ENCODE measurements at places on chromosomes 1 and 21.

GRCh38 chr1:235942625-235942934 is 75.9 kb upstream of the LYST start:
- no peak for DNase-seq

GRCh38 chr1:8472668-8473067 is 154.8 kb downstream of the SLC45A1 start:
- peak; percentile 28 for DNase-seq

DNA sequence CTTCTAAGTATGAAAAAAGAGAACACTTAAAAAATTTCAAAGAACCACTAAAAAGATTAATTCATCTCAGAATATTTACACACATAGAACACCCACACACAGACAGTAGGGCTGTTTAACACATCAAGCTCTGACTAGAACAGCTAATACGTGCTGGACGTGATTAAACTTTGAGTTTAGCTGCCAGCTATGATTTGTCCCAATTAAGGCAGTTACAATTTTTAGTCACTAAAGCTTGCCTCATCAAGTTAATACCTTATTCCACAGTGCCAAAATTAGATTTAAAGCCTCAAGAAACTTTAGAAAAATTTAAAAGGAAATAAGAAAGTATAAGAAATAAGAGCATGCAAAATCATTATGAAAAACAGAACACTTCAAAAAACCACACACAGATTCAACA is 18.9 kb downstream of the SLC16A1 start:
- DNase-seq: no peak

DNA sequence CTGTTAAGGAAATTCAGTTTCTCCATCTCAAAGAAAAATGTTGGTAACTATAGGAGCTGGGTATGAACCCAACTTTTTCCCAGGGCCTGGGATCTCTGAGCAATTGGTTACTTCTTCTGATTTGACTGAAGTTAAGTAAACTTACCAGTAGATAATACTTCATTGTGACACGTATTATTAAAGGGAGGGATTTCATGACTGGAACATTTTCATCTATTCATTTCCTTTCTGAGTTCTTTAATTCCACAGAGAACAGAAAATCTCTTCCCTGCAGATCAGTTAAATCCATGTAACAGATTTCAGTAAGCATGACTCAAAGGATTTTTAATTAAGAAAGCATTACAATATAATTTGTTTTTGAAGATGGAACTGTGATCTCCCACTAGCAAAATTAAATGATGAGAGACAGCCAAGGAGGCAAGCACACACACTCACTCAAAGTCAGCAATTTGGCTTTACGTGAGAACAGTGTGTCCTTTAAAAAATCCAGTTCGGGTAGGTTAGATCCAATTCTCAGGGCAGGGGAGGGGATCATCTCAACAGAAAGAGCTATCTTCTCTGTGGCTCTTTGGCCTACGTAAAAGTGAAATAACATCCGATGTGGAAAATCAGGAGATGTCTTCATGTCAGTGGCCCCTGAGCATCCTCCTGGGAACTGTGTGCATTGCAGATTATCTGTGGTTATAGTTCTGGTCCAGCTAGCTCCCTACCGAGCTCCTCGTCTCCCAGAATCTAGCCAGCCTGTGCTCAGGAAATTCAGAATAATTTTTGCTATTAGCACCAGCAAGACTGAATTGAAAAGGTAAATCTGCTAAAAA is 10.8 kb upstream of the MYOC start:
- DNase-seq: no peak

DNA sequence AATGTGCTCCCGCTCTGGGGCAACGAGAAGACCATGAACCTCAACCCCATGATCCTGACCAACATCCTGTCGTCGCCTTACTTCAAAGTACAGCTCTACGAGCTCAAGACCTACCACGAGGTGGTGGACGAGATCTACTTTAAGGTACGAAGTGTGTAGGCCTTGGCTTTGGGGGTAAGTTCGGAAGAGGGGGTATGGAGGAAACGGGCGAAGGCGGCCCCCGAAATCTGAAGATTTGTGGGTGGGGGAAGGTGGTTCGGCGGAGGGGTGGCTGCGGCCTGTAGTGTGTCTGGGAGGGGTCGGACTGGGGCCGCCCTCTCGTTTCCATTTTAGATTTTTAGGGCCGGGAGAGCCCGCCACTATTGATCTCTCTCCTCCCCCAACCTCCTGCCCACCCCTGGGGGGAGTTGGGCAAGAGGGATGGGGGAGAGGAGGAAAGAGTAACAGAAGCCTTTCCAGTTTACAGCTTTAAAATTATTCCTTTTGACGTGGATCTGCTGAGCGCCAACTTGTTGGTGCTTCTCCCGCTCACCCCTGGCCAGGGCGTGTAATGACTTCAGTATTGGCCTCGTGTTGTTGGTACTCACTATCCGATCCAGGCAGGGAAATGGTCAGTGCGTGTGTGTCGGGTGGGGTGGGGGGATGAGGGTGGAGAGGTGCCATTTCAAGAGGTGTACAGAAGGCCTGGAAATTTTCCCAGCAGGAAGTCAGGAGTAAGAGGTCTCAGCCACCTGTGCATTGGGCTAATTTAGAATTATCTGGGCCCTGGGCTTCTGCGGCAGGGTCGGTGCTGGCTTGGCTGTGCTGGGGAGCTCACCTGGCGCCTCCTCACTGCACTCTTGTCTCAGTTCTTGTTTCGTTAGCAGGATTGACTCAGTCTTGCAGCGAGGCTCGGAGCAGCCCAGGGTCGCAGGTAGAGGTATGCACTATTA is 880 bp downstream of the PRPF38B start:
- peak; percentile 72 for DNase-seq

DNA sequence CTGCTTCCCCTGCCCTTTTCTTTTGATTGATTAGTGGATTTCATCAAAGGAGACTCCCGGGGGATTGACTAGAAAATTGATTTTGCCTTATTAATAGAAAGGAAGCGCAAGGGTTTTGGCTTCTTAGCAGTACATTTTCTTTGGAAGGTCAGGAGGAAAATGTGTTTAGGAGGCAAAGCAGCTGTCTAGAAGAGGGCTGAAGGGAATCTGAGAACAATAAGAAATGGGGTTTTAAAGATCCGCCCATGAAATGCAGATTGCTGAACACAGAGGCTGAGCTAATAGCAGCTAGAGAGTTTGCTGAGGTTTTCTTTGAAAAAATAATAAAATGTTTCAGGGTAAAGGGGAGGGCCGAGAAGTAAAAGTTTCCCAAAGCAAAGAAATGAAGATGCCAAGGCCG is 4.9 kb downstream of the SERTAD4 start:
- no peak for DNase-seq

GRCh38 chr1:91533361-91534024 is 32.8 kb downstream of the CDC7 start:
- no peak for DNase-seq

DNA sequence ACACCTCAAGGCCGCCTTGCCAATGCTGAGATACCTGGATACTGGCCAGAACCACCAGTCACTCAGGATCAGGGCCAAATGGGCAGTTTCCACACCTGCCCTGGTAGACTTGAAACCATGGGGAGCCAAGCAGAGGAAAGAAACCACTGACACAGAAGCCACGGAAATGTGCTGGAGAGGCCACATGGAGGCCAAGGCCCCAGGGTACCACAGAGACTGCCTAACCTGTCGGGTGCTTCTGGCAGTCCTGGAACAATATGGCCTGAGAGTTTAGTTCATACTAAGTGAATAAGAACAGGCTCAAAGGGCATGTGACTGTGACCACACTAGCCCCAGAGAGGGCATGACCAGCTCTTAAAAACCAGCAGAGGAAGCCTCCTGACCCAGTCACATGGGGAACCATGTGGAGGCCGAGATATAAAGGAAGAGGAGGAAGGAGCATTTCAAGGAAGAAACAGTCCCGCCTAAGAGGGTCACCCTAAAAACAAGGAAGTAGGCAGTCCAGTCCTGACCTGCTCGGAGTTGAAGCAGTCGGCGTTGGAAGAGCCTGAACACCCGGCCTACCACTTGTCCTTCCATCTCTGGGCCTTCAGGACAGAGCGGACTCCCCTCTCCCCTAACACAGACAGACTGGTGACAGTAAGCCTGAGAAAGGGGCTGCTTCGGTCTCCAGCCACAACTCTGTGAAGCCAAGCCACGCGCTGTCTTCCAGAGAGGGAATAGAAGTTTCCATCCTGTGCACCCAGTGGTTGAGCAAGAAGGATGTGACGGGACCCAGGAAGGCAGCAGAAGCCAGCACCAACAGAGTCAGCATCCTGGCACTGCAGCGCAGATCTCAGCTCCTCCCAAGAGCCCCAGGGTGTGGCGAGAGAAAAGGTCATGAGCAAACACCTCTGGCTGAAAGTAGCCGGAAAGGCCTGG is at the start of gene DENND2D:
Gene DENND2D, minus strand, starts transcription at position 766 of the 921 bp plus-strand sequence. Its CDS starts 187 bp downstream, at position 579.
- DNase-seq: peak; percentile 62

GRCh38 chr21:41164981-41165655 is 2.8 kb upstream of the BACE2 start:
- no peak for DNase-seq

DNA sequence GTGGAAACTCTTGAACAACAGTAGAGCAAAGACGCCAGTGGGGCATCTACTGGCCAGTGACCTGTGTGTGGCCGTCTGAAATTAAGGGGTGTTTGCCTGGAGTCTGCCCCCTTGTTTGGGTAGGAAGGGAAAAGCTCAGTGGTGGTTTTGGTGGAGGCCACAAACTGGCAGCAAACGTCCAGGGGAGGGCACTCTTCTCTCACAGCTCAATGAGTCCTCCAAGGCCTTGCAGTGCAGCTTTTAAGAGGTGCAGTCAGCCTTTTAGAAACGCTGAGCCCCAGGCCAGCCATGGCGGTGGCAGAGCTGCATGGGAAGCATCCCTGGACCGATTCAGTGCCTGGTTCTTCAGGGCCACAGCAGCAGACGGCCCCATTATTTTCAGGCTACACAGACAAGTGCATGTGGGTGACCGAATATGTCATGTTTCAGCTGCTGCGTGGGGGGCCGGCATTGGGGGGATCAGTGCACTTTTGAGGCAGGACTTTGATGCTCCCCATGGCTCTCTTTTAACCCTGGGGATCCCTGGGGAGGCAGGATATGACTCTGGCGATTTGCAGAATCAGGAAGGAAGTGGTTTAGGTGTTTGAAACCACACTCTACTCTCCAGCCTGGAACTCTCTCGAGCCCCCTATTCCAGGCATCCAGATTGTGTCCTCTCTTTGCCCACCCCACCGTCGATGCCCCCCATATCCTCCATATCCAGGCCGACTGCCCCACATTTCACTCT is 414.0 kb downstream of the PRDM2 start:
- DNase-seq: no peak

GRCh38 chr1:118985640-118986554 is 2.2 kb downstream of the TBX15 start:
- DNase-seq: no peak

DNA sequence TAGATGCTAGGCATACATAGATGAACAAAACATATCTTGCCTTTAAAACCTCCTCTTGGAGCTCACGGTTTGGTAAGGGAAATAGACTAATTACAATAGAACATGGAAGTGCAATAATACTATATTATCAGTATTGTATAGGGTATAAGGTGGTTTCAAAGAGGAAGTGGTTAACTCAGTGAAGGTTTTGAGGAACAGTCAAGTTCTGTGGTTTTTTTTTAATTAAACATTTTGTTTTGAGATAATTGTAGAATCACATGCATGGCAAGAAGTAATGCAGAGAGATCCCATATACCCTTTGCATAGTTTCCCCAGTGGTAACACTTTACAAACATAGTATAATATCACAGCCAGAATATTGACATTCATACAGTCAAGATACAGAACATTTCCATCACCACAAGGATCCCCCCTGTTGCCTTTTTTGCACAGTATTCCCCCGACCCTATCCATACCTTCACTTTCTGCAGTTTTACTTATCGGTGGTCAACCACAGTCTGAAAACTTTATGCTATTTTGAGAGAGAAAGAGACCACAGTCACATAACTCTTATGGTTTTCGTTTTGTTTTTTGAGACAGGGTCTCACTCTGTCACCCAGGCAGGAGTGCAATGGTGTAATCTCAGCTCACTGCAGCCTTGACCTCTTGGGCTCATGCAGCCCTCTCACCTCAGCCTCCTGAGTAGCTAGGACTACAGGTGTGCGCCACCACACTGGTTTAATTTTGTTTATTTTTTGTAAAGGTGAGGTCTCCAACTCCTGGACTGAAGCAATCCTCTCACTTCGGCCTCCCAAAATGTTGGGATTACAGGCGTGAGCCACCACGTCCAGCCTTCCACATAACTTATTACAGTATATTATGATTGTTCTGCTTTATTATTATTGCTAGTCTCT is 60.5 kb upstream of the KIAA1614 start:
- no peak for DNase-seq

DNA sequence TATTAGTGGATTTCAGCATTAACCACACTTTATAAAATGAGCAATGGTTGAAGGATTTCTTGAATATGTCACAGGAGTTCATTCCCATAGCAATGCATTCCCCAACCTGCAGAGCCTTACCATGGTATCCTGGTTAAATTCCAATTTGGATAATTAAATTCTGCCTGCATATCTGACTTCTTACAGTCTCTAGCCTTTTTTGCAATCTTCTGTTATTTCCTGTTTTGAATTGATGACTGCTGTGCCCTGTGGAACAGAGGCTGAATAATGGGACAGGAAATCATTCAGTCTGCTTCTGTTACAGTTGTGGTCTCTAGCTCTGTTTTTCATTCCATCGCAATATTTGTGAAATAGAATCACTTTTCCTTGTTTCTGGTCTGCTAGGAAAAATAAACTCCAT is 1823.9 kb downstream of the PLA2G4A start:
- no peak for DNase-seq

- no peak for DNase-seq
Observed at GRCh38 chr1:81547261-81547911, 253.3 kb upstream of the ADGRL2 start.

DNA sequence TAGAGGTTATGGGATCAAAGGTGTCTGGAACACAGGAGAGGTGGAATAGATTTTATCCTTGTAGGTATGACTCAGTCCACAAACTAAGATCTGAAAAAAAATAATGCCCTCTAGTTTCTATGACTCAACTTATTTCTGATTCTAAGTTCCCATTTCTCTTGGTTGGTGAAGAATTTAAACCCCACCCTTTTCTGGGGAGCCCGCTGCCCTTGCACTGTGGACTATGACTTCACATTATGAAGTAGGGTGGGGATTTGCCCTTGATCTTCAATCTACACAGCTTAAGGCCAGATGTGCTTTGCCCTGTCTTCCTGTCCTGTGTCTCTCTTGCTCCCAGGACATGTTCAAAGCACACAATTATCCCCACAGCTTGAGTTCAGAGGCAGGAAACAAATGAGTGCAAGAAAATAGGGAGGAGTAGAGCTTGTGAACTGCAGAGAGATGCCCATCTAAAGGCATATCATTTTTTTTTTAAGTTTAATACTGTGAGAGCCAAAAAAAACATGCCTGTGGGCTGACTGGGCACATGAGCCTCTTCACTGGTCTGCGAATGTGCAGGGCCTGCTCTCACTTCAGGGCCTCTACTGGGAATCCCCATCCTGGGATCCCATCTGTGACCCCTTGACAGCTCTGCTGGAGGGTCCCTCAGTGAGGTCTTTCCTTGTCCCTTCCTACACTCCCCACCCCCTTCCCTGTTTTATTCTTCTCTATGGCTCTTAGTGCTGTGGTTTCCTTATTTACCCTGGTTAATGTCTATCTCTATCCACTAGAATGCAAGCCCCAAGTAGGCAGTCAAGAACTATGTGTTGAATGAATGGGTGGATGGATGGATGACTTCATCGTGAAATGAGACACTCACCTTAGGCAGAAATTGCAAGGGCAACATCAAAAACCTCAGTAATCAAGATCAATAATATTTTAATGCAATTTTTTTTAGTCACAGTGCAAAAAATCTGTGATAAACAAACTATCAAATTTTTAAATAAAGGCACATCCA is 61.5 kb downstream of the CD58 start:
- DNase-seq: peak; percentile 50

GRCh38 chr1:234778221-234779159 is 168.5 kb upstream of the IRF2BP2 start:
- DNase-seq: no peak

GRCh38 chr1:215043401-215043800 is 39.1 kb upstream of the KCNK2 start:
- no peak for DNase-seq
